ENCODE measurements at places on chromosomes 7 and 10.

DNA sequence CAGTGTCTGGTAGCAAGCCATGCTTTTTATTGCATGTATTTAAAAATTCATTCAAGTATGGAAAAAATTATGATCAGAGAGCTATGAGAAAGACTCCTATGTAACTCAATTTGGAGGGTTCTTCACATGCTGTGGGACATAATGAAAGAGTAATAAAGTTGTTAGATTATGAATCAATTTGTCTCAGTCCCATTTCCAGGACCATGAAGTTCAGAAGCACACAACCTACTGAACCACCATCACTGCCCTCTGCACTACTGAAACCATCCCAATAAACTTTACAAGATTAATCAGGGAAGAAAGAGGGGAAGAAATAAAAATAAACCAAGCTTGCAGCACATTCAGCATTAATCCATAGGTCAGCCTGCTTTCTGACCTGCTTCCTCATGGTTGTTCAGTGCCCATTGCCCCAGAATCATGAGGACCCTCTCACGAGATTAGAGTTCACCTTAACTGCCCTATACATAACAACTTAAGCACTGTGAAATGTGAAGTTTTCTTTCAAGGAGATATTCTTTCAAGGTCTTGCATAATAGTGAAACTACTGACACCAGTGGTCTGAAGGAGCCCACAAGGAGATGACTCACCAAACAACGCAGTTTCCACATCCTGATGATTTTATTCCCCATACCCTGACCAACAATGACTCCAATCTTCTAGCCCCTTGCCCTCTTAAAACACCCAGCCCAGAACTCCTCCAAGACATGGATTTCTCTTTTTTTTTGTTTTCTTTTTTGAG, 171.5 kb upstream of the ADCY1 start:
- DNase-seq, result peak; percentile 37

- DNase-seq, result no peak
Measured at GRCh38 chr10:33336582-33337325, 2.3 kb upstream of the NRP1 start.

DNA sequence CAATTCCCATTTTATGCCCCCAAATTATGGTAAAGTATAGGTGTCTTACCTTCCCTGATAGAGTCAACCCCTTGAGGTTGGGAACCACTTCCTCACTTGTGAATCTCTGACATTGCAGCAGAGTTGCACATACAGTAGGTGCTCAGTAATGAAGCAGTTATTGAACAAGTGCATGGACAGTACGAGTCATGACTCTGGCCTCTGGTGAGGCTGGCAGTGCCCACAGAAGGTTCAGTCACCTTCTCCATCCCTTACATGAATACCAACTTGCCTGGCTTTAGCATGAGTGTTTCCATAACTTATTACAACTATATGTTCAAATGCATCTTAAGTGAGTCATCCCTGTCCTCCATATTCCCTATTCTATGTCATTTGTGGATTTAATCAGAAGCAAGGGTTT, 340.0 kb downstream of the ELMO1 start:
- no peak for DNase-seq

- DNase-seq, result no peak
Measured at GRCh38 chr10:119533473-119533872, 9.0 kb downstream of the RGS10 start.

- no peak for DNase-seq
Measured at GRCh38 chr10:10222304-10222841, 795.3 kb upstream of the CELF2 start.

DNA sequence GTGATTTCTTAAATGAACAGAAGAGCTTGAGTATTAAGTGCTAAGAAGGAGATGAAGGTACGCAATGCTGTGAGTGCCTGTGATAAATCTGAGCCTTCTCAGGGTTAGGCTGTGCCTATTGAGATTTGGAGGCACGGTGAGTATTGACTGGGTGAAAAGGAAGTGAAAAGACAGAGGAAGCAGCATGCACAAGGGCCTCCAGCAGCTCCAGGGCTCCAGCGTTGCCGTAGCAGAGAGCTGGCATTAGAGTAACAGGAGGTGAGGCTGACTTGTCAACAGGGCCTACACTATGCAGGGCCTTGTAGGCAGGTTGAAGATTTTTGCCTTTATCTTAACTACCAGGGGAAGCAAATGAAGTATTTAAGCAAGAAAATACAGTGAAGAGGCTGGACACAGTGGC, 54.1 kb upstream of the PDCD4 start:
- no peak for DNase-seq

- DNase-seq, result no peak
Measured at GRCh38 chr10:97029271-97029670, 156.5 kb downstream of the SLIT1 start.

DNA sequence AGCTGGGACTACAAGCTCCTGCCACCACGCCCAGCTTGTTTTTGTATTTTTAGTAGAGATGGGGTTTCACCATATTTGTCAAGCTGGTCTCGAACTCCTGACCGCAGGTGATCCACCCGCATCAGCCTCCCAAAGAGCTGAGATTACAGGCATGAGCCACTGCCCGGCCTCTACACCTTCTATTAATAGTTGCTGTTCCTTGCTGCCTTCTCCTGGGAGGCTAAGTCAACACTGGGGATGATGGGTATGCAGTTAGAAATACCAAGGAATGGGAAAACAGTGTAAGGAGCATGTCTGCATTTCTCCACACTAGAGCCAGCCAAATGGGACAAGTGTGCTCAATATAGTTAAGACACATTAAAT, 97.3 kb upstream of the PDLIM1 start:
- DNase-seq, result no peak

GRCh38 chr10:30366829-30367228, 17.8 kb upstream of the MTPAP start:
- no peak for DNase-seq

DNA sequence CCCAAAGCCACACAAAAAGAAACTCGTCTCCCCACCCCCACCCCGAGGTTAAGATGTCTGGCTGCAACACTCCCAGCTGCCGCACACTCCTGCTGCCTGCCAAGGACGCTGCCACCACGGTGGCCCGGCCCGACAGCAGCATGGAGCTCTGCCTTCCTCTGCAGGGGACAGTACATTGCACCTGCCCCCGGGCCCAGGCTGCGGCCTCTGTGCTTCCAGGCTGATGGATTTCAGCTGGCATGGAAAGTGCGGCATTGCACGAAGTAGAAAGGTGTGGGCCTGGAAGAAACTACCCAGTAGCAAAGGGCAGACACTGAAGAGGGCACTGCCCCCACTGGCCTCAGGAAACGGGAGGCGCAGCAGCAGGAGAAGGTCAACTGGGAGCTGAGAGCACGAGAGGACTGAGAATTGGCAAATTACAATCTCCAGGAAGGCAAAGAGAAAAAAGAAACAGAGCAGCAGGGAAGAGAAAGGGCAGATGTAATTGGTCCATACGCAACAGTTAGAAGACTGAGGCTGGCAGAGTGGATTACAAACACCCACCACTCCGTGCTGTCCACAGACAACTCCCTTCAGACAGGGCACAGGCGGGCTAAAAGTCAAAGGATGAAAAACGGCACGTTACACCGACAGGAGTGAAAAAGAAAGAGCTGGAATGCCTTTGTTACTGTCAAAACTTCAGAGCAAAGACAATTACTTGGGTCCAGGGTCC, 117.1 kb upstream of the DIP2C start:
- no peak for DNase-seq

DNA sequence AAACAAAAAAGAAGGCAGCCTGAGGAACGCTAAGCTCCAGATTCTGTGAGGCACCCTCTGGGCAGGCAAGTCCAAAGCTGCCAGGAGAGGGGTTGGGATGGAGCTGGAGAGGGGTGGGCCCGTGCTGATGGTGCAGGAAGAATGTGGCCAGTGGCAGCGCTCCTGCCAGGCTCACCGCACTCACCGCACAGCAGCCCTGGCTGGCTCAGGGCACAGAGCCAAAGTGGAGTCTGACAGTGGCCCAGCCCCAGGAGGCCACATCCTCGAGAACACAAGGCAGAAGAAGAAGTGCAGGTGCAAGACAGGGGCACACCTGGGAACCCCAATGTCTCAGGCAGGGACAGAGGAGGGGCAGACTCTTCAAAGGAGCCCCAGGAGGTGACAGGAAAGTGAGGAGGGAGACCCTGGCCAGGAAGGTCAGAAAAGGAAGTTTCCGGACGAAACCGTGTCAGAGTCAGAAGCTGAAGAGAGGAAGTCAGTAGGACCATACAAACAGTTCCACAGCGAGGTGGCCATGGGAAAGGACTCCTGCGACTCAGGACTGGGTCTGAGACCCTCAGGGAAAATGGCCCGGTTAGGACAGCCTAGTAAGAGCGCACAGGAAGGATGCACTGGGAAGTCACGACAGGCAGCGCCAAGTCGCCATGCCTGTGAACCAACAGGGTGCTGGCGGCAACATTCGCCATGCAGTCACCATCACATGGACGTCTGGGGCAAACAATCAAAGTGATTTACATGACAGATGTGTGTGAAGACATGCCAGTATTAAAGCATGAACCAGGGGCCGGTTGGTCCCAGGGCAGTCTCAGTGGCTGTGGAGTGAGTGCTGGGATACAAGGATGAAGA, 54.4 kb downstream of the COBL start:
- no peak for DNase-seq

- no peak for DNase-seq
Measured at GRCh38 chr7:75905785-75906604, 9.0 kb upstream of the POR start.

DNA sequence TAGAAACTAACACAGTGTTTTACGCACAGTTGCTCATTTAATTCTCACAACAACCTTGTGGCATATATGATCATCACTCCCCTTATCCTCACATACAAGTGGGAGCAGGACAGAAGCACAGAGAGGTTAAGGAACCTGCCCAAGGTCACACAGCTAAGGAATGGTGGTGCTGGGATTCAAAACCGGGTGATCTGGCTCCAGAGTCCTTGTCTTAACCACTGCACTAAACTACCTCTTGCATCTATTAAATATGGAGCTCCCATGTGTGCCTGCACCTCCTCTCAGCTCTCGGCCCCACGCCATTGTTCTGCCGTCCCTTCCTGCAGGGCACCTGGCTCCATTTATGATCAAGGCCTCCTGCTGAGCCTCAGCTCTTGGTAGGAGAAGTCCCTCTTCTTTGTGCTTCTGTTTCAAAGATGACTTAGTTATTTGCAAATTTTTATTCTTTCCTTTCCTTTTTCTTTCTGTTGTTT, 99.8 kb upstream of the PDGFA start:
- DNase-seq, result no peak

- no peak for DNase-seq
Measured at GRCh38 chr7:43220250-43220649, 107.8 kb downstream of the HECW1 start.

DNA sequence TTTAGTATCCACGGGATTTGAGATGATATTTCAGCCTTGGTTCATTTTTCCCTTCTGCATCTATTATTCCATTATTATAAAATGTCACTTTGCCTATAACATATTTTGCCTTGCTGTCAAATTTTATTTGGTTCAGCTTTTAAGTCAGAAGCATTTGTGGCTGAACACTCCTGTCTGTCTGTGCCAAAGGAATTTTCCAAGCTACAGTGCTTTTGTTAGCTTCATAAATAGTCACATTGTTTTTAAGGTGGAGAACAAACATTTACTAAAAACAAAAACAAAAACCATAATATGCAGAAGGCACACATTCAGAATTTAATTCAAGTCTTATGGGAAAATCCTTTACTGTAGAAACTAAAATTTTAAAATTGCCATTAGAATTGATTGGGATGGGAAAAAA, 33.8 kb upstream of the ELMO1 start:
- DNase-seq, result no peak

GRCh38 chr7:51256209-51256781, 60.3 kb downstream of the COBL start:
- DNase-seq, result no peak

DNA sequence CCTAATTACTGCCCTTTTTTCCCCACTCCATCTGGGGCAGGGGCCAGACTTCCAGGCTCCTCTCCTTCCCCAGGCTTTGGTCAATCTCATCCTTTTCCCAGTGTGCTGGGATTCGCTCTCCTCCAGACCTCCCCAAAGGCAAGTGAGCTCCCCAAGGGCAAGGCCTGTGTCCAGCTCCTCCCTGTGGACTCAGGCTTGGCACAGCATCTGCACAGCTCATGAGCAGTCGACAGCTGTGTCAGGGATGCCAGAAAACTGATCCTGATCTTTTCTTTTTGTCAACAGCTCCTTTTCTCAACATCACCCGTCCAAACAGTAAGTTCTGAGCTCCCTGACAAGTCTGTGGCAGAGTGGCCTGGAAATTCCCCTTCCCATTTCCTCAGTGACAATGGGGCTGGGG, 67.1 kb downstream of the C10orf120 start:
- DNase-seq, result no peak

DNA sequence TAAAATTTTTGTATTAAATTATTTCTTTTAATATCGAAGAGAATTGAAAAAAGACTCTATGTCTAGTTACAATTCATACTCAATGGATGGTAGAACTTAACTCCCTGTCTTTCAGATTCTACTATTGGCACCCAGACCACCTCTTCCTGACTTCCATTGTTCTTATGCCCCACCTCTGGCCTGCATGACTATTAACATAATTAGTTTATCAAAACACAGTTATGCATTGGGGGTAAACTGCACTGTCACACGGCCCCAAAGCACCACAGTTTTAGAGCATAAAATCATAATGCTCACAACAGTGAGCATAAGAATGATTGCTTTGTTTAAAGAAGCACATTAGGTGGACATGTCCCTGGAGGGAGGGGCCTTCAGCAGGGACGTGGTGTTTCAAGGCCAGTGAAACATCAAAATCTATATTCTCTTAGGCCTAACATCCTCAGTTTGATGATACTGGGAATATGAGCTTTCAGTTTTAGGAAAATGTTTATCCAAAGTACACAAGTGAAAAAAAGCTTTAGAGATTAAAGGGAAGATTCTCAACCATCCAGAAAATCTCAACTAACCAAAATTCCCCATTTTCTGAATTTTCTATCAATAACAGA, 79.8 kb downstream of the NRP1 start:
- DNase-seq, result no peak

GRCh38 chr10:80168162-80168511, 35.6 kb downstream of the PLAC9 start:
- no peak for DNase-seq

DNA sequence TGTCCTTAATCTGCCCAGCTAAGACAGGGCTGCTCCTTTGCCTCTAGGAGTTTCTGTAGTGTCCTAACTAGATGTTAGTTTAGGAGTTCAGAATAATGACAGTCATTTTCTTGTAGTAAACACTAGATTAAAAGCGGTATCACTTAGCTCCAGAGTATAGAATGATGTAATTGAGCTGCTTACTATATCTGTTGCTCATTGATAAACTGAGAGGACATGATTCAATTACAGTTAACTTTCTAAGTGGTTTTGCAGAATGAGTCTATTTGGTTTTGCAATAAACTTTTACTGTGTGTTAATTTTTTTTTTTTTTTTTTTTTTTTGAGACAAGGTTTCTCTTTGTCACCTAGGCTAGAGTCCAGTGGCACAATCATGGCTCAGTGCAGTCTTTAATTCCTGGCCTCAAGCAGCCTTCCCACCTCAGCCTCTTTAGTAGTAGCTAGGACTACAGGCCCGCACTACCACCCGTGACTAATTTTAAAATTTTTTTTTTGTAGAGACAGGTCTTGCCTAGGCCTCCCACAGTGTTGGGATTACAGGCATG, 1.8 kb downstream of the STMP1 start:
- peak; percentile 9 for DNase-seq

GRCh38 chr10:24311888-24312287, 103.0 kb downstream of the KIAA1217 start:
- DNase-seq, result no peak

- no peak for DNase-seq
Measured at GRCh38 chr7:28356619-28357018, 55.7 kb upstream of the CREB5 start.

Measured in activated T-cell treated with anti-CD3 and anti-CD28 coated beads, Interleukin-2, amount 50 U/mL, for 72 hours (primary cell).